GM13977 (cell line): ENCODE measurements at places on chromosomes 1 and 21.

- DNase-seq = peak; percentile 82
Observed at GRCh38 chr1:109816175-109816811, 52.6 kb upstream of the EPS8L3 start.

GRCh38 chr1:68157416-68157815 is 74.9 kb downstream of the WLS start:
- DNase-seq = no peak

DNA sequence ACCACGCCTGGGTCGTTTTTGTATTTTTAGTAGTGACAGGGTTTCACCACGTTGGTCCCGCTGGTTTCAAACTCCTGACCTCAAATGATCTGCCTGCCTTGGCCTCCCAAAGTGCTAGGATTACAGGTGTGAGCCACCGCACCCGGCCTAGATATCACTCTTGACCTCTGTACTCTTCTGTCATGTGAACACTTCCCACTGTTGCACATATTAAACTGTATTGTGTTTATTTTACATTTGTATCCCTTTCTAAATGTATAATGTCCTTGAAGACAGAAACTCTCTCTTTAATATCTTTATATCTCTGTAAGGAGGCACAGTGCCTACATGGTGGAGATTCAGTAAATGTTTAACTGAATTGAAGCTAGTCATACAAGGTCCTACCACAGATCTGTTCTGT is 19.3 kb upstream of the PSMD4 start:
- DNase-seq = no peak

- no peak for DNase-seq
Observed at GRCh38 chr1:115112496-115113375, 23.4 kb upstream of the TSPAN2 start.

GRCh38 chr1:163258181-163258580 is 55.5 kb upstream of the RGS5 start:
- no peak for DNase-seq

GRCh38 chr1:207318072-207318619 is 3.3 kb upstream of the CD55 start:
- DNase-seq = no peak

DNA sequence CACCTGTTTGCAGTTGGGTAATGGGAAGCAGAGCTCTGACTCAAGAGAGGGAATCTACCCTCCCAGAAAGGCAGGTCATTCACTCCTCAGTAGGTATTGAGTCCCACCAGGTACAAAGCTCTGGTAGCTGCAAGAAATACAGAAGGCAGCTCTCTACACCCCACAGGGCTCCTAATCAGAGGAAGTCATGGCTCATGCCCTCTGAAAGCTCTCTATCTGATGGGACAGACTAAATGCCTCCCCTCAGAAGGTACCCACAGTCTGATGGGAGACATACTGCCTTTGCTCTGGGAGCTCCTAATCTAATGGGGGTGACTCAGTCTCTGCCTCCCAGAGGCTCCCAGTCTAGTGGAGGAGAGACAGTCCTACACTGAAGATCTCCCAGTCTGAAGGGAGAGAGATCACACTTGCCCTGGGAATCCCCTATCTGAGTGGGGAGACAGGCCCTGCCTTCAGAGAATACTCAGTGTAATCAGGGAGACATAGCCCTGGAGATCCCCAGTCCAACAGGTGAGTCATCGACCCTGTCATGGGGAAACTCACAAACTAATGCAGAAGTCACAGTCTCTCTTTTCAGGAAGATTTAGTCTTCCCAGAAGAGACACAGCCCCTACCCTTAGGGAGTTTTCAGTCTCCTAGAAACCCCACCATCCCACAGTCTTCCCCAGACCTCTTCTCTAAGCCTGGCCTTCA is 23.7 kb downstream of the CAMK1G start:
- DNase-seq = peak; percentile 74

GRCh38 chr1:47023268-47024140 is at the start of gene CYP4X1:
Gene CYP4X1 (plus strand): TSS chr1:47023669. CDS start chr1:47023818, 149 bp downstream.
- no peak for DNase-seq

DNA sequence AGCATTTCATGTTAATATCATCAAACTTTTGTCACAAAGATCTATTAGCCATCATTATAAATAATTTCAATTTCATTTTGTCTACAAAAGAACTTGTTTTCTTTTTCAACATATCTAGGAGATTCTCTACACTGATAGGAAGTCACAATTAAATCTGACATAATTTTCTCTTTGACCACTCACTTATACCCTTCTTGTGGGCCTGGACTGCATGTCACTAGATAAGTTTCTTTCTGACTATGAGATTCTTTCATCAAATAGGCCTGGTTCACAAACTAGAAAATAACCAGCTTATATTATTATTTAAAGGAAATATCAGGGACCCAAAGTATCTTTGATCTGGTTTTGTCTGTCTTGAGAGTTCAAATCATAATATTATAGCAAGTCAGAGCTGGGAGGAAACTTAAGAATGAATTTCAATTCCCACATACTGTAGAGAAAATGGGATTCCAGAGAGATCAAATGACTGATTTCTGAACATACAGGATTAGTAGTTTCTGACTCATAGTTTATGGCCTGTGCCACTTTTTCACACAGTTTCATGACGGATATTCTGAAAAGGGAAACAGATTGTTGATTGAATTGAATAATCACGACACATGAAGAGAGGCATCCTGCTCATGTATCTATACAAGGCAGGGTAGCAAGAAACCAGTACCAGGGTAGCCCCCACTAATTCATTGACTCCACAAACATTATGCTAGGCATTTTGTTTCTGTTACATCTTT is 355.8 kb downstream of the GPATCH2 start:
- DNase-seq = no peak

- DNase-seq = no peak
Observed at GRCh38 chr1:246565751-246566127, 322 bp downstream of the TFB2M start.

DNA sequence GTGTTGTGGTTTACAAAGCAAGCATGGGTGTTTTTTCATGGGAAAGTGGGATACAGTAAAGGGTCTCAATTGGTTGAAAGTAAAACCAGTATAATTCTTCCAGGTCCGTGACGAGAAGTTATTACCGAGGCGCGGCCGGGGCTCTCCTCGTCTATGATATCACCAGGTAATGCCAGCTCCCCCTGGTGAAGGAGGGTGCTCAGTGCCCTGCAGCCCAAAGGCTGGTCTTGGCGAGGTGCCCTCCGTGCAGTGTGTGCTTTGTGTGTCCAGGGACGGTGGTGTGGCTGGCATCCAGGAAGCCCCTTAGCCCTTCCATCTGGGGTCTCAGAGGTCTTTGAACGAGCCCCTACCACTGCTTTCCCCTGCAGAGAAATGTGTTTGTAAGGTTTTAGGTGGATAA is 24.8 kb downstream of the RAB4A start:
- no peak for DNase-seq

DNA sequence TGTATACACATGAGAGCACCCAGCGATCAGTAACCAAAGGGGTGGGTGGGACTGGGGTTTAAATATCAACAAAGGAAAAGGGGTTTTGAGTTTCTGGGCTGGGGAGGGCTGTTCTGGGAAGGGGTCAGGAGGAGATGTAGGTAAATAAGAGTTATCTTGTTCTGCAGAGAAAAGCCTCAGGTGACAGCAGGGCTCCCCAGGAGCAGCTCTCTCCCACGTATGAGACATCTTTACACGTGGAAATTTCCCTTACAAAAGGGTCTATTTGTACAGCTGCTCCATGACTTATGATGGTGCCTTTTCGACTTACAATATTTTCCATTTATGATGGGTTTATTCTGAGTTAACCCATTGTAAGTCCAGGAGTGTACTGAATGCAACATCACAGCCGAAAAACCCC is 16.3 kb upstream of the PADI2 start:
- no peak for DNase-seq

DNA sequence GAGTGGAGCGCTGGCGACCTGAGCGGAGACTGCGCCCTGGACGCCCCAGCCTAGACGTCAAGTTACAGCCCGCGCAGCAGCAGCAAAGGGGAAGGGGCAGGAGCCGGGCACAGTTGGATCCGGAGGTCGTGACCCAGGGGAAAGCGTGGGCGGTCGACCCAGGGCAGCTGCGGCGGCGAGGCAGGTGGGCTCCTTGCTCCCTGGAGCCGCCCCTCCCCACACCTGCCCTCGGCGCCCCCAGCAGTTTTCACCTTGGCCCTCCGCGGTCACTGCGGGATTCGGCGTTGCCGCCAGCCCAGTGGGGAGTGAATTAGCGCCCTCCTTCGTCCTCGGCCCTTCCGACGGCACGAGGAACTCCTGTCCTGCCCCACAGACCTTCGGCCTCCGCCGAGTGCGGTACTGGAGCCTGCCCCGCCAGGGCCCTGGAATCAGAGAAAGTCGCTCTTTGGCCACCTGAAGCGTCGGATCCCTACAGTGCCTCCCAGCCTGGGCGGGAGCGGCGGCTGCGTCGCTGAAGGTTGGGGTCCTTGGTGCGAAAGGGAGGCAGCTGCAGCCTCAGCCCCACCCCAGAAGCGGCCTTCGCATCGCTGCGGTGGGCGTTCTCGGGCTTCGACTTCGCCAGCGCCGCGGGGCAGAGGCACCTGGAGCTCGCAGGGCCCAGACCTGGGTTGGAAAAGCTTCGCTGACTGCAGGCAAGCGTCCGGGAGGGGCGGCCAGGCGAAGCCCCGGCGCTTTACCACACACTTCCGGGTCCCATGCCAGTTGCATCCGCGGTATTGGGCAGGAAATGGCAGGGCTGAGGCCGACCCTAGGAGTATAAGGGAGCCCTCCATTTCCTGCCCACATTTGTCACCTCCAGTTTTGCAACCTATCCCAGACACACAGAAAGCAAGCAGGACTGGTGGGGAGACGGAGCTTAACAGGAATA is 4.2 kb downstream of the TFAP2E start:
- DNase-seq = peak; percentile 82

GRCh38 chr21:42818328-42818749 is 61.0 kb downstream of the WDR4 start:
- DNase-seq = peak; percentile 44

DNA sequence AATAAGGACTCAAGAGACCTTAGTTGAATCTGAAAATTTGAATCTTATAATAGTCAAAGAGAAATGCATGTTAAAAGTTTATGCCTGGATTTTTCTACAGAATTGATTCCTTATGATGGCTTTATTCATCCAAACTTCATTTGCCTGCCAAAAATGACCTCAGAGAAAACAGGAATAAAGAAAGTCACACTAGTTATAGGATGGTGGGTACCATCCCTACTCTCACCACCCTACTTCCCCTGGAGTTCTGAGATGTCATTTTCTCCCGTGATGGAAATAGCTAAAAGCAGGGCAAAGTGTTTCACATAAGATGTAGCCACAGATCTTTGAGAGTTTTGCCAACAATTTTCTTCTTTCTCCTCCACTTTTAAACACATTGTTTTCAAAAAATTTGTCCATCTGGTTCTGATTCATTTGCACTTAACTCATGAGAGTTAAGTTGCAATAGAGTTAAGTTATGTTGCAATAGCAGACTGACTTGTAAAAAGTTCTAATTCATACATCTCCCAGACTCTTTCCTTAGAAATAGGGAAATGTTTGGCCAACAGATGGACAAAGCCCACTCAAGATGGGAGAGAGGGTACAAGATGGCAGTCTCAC is 384.6 kb downstream of the PLPP3 start:
- no peak for DNase-seq

DNA sequence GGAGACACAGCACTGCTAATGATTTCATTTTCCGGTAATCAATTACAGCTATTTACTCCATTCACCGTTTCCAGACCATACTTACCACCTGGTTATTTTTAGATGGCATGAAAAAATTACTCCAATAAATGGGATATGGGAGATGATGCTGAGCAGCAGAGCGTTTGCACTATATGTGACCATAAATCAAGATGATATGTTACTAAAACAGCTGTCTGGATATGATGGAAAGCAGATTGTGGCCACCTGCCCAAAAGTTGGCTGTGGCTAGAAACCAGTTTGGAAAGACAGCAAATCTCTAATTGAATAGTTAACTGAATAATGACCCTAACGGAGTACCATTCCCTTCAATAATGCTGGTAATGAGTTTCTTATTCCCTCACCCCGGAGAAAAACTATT is 22.5 kb upstream of the KCTD3 start:
- DNase-seq = no peak

DNA sequence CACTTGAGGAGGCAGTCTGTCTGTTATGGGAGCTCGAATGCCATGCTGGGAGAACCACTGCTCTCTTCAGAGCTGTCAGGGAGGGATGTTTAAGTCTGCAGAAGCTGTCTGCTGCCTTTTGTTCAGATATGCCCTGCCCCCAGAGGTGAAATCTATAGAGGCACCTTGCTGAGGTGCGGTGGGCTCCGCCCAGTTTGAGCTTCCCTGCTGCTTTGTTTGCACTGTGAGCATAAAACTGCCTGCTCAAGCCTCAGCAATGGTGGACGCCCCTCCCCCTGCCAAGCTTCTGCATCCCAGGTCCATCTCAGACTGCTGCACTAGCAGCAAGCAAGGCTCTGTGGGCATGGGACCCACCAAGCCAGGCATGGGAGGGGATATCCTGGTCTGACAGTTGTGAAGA is 247.5 kb downstream of the LMX1A start:
- DNase-seq = no peak

DNA sequence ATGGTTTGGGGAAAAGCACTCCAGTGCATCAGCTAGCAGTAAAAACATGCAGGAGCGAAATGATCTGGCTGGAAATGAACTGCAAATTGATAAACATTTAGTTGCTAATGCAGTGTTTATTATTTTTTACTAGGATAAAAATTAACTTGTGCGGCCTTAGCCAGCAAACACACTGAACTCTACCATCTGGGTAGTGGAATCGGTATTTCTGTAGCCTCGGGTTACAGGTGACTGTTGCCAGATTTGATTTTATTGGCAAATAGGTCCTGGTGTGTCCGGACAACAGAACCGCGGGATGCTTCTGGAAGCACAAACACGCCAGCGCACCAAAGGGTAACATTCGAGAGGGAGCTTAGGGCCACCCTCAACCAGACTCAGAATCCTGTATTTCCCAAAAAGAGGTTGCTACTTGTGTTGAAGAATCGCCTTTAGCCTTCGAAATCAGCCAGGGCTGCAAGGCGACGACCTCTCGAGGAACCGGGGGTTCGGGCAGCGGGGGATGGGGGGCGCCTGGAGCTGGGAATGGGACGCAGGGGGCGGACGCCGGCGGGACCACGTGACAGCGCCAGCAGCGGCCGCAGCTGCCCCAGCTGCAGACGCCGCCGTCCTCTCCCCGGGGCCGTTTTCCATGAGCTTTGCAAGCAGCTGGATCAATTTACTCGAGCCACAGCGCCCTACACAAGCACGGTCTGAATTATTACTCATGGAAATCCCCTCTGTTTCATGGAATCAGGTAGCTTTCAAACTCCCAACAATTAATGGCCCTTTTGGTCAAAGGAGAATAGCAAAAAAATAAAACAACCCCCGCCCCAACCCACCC is 158.8 kb downstream of the TOMM20 start:
- no peak for DNase-seq

DNA sequence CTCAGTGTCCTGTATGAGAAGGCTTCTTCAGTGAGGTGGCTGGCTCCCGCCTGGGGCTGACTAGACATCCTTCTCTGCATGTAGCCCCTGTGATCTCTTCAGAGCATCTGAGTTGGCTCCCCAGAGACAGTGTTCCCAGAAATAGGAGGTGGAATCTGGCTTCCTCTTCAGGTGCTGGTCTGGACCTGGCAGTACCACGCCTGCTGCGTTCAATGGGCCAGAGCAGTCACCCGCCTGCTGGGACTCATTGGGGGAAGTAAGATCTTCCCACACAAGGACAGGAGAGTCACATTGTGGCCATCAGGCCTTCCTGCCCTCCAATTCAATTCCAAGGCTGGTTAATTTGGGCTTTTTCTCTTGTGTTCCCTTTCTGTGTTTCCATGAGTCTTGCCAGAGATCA is 51.0 kb downstream of the ADARB1 start:
- no peak for DNase-seq

GRCh38 chr1:20373764-20374163 is 83.1 kb downstream of the VWA5B1 start:
- no peak for DNase-seq

- no peak for DNase-seq
Observed at GRCh38 chr1:67479146-67479891, 49.1 kb upstream of the SERBP1 start.

GRCh38 chr1:183567584-183567983 is 22.7 kb downstream of the NCF2 start:
- no peak for DNase-seq
